A549 treated with ZK216348 at 1 μM for 4 hours (cell line): ENCODE measurements at places on chromosomes 6 and 20. TPM values are rescaled to one million over a fixed set of nuclear protein-coding genes. Genes with fewer than 3 reads are reported as not detected.

Gene PIGU
- total RNA-seq = 18.8 to 30.7 TPM (median 26.6 TPM) in 5 replicates

Gene KHDC1L
- total RNA-seq = 0.32 to 0.36 TPM in 2 of 5 replicates, not detected in the others

Gene F13A1
- not detected in 5 replicates for total RNA-seq

Gene SUMO4
- not detected in 5 replicates for total RNA-seq

Gene HLA-DQB2
- not detected in 5 replicates for total RNA-seq
